Ecto neural progenitor cell (in vitro differentiated cells): ENCODE measurements at places on chromosomes 7 and 10.
A peak's percentile ranks its signal among the peaks of the same experiment; 100 is the strongest.

GRCh38 chr7:157495594-157495993 lies 158.8 kb downstream of the DNAJB6 start:
- peak; percentile 20 for DNase-seq

GRCh38 chr10:58488921-58489320 lies 23.8 kb upstream of the BICC1 start:
- no peak for DNase-seq

GRCh38 chr10:50544857-50545429 lies 78.8 kb downstream of the SGMS1 start:
- no peak for DNase-seq

DNA sequence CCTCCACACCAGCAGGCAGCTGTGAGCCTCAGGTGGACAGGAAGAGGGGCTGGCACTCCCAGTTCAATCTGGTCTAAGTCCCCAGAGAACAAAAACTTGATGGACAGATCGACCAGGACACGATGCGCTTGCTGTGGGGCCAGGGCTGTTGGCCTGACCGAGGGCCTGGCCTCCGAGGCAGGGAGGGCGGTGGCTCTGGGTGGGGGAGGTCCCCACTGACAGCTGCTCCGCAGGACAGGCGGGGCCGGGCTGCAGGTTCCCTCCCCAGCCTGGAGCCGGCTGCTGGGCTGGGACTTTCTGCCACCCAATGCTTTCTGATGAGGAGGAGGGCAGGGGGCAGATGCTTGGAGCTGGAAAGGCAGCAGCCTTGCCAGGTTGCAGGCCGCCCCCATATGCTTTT lies 37.4 kb upstream of the ADGRA1 start:
- no peak for DNase-seq

- DNase-seq, result no peak
Measured at GRCh38 chr7:39336442-39336841, 229.8 kb upstream of the YAE1 start.
